ENCODE measurements at places on chromosomes 2 and 18.

- H3K27me3 ChIP-seq = no peaks in the 10 kb centered on the region
- DNase-seq = no peak
- no peak overlapping the region for H3K4me3 ChIP-seq
- no peak overlapping the region for H3K27ac ChIP-seq
- H3K36me3 ChIP-seq = no peaks in the 10 kb centered on the region
- no peaks in the 10 kb centered on the region for H3K4me1 ChIP-seq
Observed at GRCh38 chr18:46607926-46608325, 49.1 kb downstream of the LOXHD1 start.

DNA sequence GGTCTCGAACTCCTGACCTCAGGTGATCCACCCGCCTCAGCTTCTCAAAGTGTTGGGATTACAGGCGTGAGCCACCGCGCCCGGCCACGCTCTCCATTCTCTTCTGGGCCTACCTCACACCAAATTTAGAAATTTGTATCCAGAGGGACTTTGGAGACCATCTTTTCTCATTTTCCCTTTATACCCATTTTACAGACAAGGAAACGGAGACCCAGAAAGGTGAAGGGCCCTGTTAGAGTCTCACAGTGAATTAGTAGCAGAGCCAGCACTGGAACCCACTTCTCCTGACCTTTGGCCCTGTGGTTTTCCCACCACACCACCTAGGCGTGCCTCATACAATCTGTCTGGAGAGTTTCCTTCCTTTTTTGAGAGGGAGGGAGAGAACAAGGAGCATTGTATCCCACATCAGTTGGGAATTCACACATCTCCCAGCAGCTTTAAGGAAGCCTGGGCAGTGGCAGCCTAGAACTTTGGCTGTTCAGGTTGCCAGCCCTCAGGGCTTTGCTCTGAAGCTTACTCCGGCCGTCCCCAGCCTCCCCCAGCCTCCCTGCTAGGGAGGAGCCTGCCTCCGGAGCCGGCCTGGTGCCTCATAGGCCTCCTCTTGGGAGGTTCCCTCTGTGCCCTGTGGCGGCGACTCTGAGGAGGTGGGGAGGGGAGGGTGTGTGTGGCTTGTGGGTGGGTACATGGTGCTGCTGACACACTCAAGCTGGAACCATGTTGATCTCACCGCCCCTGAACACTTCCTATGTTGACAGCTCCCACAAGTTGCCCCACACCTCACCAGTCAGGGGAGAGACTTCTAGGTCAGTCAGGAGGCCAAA is 13.8 kb downstream of the FOSL2 start:
- H3K4me3 ChIP-seq = peak overlapping the region; percentile 4
- H3K27ac ChIP-seq = peak overlapping the region; percentile 62
- H3K27me3 ChIP-seq = no peaks in the 10 kb centered on the region
- DNase-seq = peak; percentile 86

DNA sequence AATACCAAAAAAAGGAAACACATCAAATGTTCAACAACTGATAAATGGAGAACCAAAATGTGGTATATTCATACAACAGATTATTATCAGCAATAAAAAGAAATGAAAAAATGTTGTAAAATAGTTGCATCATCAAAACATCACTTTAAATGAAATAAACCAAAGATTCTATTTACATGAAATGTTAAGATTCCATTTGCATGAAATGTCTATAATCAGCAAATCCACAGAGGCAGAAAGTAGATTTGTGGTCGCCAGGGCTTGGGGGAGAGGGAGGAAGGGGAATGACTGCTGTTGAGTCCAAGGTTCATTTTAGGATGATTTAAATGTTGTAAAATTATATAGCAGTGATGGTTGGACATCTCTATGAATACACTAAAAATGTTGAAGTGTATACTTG is 181.9 kb downstream of the RTP5 start:
- no peak overlapping the region for H3K27ac ChIP-seq
- no peak overlapping the region for H3K4me3 ChIP-seq
- H3K27me3 ChIP-seq = peaks cover 18% of the 10 kb centered on the region
- no peaks in the 10 kb centered on the region for H3K36me3 ChIP-seq
- DNase-seq = no peak

DNA sequence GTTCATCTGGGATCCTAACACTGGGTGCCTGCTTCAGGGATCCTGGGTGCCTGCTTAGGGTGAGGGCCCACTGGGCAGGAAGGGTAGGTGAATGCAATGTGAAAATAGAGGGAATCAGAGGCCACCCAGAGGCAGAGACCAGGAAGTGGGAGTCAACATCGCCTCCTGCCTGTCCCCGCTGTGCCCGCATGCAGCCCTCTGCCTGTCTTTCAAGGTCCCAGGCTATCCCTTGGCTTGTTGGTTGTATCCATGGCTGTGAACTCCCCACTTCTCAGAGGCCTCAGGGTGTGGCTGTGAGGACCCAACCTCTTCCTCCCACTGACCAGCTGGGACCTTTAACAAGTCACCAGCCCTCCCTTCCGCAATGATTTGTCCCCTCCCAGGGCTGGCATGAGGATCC is 26.5 kb downstream of the PSD4 start:
- no peak overlapping the region for H3K27ac ChIP-seq
- no peak overlapping the region for H3K4me3 ChIP-seq
- H3K4me1 ChIP-seq = peaks cover 6% of the 10 kb centered on the region
- H3K27me3 ChIP-seq = no peaks in the 10 kb centered on the region
- DNase-seq = no peak
